ENCODE measurements at places on chromosomes 12 and 14.

- no peak for DNase-seq
These were observed 50.8 kb downstream of the DYNC1H1 start for GRCh38 chr14:102015045-102015685.

DNA sequence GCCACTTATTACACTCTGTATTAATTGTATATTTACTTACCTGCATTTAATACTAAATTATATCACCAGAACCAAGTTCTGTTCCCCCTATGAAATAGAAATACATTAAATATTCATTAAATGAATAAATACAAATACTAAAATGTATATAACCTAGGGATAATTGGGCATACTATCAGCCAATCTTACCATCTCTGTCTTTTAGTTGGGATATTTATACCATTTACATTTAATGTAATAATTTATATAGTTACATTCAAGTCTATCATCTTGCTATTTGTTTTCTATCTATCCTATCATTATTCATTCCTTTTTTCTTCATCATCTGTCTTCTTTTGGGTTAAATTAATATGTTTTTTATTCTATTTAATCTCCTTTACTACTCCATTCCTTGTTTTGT, 4.1 kb upstream of the ADAMTS20 start:
- DNase-seq = no peak

DNA sequence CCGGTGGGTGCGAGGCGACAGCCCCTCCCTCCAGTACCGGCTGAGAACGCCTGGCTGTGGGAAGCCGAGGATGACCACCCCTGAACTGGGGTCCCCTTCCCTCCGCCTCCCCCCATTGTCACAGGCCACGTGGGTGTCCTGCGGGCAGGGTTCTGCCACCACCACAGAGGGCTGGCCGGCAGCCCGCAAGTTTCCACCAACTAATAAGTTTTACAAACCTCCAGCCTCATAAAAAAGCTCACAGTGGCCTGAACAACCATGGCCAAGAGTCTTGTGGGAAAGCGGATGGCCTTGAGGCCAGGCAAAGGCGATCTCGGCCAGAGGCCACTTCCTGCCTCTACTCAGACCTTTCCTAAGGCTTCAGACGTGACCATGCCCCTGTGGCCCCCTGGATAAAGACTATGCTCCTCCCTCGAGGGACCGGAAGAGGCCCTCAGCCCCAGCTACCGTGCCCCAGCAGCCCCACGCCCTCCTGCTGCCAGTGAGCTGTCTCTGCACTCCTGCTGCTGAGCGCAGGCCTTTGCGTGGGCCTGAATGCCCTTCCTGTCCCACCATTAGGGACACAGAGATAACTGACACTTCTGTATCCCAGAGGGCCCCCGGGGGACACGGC, 46.1 kb upstream of the DLK1 start:
- no peak for DNase-seq

- no peak for DNase-seq
These were observed 40.3 kb downstream of the SOCS2 start for GRCh38 chr12:93612776-93613175.

- DNase-seq = peak; percentile 36
These were observed 4.8 kb downstream of the DGKA start for GRCh38 chr12:55935738-55936151.

- peak; percentile 98 for DNase-seq
These were observed 484.4 kb downstream of the ATP23 start for GRCh38 chr12:58425481-58426392.

GRCh38 chr14:54829486-54830224, 73.0 kb downstream of the GCH1 start:
- no peak for DNase-seq

DNA sequence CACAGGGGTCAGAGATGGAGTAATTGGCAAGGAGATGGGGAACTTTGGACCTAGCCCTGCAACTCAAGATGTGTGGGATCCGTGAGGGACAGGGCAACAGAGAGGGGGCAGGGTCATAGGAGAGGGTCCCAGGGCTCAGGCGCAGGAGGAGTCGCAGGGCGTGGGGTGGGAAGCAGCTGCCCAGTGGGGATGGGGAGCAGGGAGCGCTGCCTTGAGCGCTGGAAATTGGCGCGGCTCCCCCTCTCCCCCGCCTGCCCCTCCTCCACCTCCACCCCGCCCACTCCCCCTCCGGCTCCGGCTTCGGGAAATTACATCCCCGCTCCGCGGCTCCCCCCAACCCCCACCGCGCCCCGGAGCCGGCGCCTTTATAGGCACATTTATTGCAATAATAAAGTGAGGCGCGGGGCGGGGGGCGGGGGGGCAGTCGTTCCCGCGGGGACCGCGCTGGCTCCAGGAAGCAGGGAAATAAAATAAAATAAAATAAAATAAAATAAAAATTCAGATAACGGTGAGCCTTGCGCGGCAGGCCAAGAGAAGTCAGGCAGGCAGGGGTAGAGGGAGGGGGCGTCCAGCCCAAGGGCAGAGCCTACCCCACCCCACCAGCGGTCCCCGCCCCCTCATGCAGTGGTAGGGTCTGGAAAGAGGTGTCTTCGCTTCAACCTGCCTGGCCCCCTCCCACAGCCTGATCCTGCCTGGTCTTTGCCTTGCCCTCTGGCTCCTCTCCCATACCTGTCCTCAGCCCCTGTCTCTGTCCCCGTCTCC, 3.6 kb downstream of the NXPH4 start:
- DNase-seq = no peak
